Activated naive CD8-positive, alpha-beta T cell treated with anti-CD3 and anti-CD28 coated beads for 36 hours (primary cell): ENCODE measurements at places on chromosomes 13 and 19. TPM values are rescaled to one million over a fixed set of nuclear protein-coding genes. Genes with fewer than 3 reads are reported as not detected.
A peak's percentile ranks its signal among the peaks of the same experiment; 100 is the strongest.

DNA sequence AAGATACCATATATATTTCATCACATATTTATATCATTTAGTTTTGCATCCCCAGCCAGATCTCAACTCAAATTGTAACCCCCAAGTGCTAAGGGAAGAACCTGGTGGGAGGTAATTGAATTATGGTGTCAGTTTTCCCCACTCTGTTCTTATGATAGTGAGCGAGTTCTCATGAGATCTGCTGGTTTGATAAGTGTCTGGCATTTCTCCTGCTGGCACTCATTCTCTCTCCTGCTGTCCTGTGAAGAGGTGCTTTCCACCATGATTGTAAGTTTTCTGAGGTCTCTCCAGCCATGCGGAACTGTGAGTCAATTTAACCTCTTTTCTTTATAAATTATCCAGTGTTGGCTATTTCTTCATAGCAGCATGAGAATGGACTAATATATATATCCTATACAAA, 462.5 kb upstream of the SLITRK5 start:
- H3K27ac ChIP-seq: no peak overlapping the region
- DNase-seq: no peak
- H3K4me1 ChIP-seq: no peaks in the 10 kb centered on the region
- no peaks in the 10 kb centered on the region for H3K36me3 ChIP-seq
- no peak overlapping the region for H3K4me3 ChIP-seq
- H3K27me3 ChIP-seq: no peaks in the 10 kb centered on the region

GRCh38 chr13:39483326-39483725, 119.7 kb downstream of the LHFPL6 start:
- no peak overlapping the region for H3K27ac ChIP-seq
- no peaks in the 10 kb centered on the region for H3K4me1 ChIP-seq
- H3K36me3 ChIP-seq: no peaks in the 10 kb centered on the region
- no peak overlapping the region for H3K4me3 ChIP-seq
- H3K27me3 ChIP-seq: peaks cover 7% of the 10 kb centered on the region
- no peak for DNase-seq

DNA sequence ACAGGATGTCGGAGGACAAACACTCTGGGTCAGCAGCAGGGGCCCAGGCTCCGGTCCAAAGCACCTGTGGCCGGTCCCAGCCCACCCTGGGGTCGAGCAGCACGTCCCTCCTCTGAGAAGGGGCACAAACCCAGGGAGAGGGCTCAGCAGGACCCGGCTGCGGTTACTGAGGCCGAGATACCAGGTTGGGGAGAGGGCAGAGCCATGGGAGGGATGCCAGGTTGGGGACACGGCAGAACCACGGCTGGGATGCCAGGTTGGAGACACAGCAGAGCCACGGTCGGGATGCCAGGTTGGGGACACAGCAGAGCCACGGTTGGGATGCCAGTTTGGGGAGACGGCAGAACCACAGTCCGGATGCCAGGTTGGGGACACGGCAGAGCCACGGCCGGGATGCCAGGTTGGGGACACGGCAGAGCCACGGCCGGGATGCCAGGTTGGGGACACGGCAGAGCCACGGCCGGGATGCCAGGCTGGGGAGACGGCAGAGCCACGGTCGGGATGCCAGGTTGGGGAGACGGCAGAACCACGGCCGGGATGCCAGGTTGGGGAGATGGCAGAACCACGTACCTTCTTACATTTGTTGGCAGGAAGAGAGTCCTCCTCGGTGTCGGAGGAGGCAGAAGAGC, 18.5 kb downstream of the MIER2 start:
- no peaks in the 10 kb centered on the region for H3K27me3 ChIP-seq
- no peak for DNase-seq
- no peak overlapping the region for H3K4me3 ChIP-seq
- no peak overlapping the region for H3K27ac ChIP-seq
- no peaks in the 10 kb centered on the region for H3K4me1 ChIP-seq

GRCh38 chr13:49342454-49342853, 94.7 kb downstream of the CDADC1 start:
- DNase-seq: no peak
- no peaks in the 10 kb centered on the region for H3K27me3 ChIP-seq
- no peaks in the 10 kb centered on the region for H3K36me3 ChIP-seq
- no peak overlapping the region for H3K4me3 ChIP-seq
- H3K4me1 ChIP-seq: peaks cover 4% of the 10 kb centered on the region

DNA sequence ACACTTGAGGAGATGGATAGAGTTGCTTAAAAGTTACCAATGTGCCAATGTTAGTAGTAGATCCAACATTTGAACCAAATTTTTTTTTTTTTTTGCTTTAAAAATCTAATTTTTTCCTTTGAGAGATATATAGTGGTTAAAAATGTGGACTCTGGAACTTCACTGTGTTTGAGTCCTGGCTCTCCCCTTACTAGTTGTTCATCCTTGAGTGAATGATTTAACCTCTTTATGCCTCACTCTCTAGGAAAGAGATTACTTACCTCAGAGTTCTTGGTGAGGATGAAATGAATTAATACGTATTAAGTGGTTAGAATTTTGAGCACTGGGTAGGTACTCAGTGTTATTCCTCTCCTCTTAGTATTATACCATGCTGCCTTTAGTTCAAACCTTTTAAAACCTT, 24.3 kb downstream of the PDS5B start:
- no peak for DNase-seq
- H3K4me1 ChIP-seq: peaks cover 34% of the 10 kb centered on the region
- H3K27me3 ChIP-seq: no peaks in the 10 kb centered on the region
- no peak overlapping the region for H3K4me3 ChIP-seq
- H3K36me3 ChIP-seq: peaks cover 52% of the 10 kb centered on the region

DNA sequence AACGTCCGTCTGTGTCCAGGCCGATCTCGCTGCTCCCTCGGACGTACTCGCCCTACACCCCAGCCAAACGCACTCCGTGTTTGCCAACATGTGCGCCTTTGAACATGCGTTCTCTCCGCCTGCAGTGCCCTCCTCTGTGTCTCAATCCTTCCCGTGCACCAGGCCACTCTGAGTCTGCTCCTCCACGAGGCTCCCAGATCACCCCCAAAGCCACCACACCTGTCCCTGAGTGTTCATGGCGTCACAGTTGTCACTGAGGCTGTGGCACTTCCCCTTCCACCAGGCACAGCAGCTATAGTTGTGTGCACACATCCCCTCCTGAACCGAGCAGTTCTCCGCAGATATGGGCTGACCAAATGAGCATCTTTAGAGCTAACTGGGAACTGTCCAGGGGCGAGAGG, 35.6 kb downstream of the RASA3 start:
- no peak overlapping the region for H3K4me3 ChIP-seq
- H3K27ac ChIP-seq: peak overlapping the region; percentile 70
- H3K27me3 ChIP-seq: no peaks in the 10 kb centered on the region

DNA sequence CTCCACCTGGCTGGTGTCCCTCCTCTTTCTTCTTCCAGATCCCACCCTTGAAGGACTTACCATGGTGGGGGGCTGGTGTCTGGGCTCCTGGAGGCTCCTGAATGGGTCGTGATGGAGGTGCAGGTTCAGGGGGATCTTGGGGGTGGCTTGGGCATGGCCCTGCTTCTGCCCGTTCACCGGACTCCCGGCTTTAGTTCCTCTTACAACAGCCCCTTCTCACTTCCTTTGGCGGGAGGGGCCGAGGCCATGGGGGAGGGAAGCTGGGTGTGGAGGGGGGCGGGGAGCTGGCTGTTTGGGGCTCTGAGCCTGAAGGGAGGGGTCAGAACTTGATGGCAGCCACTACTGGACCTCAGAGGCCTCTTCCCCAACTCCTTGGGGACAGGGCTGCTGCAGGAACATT, at the start of gene MYO1F:
MYO1F (minus strand) TSS at position 196 of the 400 bp plus-strand sequence; CDS start at position 63, 133 bp downstream.
- peaks cover 3% of the 10 kb centered on the region for H3K27me3 ChIP-seq
- peak within 1 kb of the TSS; percentile 75 for H3K27ac ChIP-seq
- H3K4me1 ChIP-seq: peaks cover 36% of the 10 kb centered on the region

GRCh38 chr13:22196777-22197176, 525.9 kb downstream of the FGF9 start:
- peaks cover 6% of the 10 kb centered on the region for H3K36me3 ChIP-seq
- H3K4me3 ChIP-seq: no peak overlapping the region
- H3K4me1 ChIP-seq: no peaks in the 10 kb centered on the region
- no peak overlapping the region for H3K27ac ChIP-seq
- no peak for DNase-seq

DNA sequence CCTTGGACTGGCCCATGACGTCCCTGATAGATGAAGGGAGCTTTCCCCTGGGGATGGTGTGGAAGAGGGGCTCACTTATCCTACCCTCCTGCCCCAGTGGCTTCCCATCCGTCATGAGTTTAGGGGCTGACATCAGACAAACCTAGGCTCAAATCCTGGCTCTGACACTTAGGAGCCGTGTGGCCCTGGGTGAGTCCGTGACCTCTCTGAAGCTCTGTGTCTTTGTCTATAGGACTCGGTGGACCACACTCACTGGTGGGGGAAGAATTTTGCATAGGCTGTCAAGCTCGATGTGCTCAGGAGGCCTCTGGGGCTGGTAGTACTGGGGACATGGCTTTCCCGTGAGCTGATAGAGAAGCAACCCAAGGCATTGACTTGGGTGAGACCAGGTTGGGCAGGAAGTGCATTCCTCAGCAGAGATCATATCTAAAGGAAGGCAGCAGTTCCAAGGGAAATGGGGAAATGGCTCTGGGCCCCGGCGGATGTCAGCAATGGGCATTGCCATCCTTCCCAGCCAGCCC, 17.4 kb upstream of the AP1M2 start:
- peaks cover 9% of the 10 kb centered on the region for H3K36me3 ChIP-seq
- H3K27me3 ChIP-seq: no peaks in the 10 kb centered on the region
- peaks cover 23% of the 10 kb centered on the region for H3K4me1 ChIP-seq
- DNase-seq: peak; percentile 16

DNA sequence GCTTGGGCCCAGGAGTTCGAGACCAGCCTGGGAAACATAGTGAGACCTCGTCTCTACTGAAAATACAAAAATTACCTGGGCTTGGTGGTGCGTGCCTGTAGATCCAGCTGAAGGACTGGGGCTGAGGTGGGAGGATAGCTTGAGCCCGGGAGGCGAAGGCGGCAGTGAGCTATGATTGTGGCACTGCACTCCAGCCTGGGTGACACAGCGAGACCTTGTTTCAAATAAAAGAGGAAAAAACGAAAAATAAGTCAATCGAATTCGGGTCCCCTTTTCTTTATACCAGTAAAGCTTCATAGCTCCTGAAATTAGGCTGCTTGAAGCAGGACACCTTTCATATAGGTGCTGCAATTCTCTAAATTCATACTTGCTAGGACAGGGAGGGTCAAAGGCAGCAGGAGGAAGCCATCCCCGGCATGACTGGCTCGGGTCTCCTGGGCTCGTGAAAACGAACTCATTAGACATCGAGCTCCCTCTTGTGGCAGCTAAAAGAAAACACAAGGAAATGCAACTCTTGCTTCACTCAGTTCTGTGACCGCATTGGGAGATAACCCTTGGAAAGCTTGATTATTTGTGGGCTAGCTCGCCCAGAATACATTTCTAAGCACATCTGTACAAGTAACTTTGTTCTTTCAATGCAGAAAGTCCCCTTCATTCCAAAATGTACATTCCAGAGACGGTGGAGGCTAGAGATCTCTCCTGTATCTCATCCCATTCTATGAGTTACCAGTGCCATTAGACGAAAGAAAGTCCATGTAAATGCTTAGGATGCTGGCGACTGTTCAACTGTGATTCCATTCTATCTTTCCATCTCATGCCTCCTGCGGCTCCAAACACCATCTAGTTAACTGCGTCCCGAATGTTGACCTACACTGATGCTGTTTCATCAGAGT, 16.8 kb downstream of the FPR2 start:
- peaks cover 4% of the 10 kb centered on the region for H3K4me1 ChIP-seq
- H3K36me3 ChIP-seq: no peaks in the 10 kb centered on the region
- H3K4me3 ChIP-seq: no peak overlapping the region
- no peak overlapping the region for H3K27ac ChIP-seq

GRCh38 chr19:14349426-14349825, 31.8 kb upstream of the ADGRE5 start:
- no peak for DNase-seq
- H3K4me1 ChIP-seq: peaks cover 17% of the 10 kb centered on the region
- H3K36me3 ChIP-seq: no peaks in the 10 kb centered on the region
- no peak overlapping the region for H3K27ac ChIP-seq

DNA sequence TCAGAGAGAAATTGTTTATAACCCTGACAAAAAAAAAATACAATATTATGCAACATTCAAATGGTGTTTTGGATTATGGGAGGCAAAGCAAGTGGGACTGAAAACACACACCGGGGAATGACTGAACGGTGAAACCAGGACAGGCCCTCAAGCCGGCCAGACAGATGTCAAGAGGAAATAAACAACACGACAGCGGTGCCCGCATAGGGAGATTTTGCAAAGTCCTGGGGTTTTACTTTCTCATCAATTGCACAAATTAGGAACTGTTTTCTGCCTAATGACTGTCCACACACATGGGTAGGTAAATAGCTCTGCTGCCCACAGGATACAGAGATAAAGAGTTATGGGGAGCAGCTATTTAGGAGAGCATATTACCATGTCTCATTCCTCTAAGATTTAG, 134.5 kb downstream of the IRS2 start:
- H3K4me1 ChIP-seq: no peaks in the 10 kb centered on the region
- H3K27me3 ChIP-seq: no peaks in the 10 kb centered on the region
- H3K27ac ChIP-seq: no peak overlapping the region

- peaks cover 4% of the 10 kb centered on the region for H3K4me1 ChIP-seq
- no peak overlapping the region for H3K4me3 ChIP-seq
- no peaks in the 10 kb centered on the region for H3K27me3 ChIP-seq
- no peak for DNase-seq
- H3K27ac ChIP-seq: no peak overlapping the region
These were observed 44.7 kb downstream of the PSPC1 start for GRCh38 chr13:19737844-19738557.

DNA sequence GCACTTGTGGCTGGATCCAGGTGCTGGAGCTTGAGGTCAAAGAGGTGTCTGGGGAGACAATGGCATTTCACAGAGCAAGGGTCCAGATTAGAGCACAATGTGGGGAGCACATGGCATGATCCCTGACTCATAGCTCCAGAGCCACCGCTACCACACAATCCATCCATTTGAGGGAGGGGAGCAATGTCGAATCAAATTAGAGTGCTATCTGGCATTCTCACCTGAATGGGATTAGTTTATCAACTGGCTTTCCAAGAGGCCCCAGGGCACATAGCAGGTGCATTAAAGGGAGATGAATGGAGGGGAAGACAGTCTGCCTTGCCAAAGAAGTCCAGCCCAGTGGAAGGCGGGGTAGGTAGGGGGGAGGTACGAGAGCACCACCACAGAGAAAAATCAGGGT, 194.4 kb upstream of the GPR12 start:
- no peak overlapping the region for H3K27ac ChIP-seq
- H3K4me3 ChIP-seq: no peak overlapping the region
- H3K36me3 ChIP-seq: no peaks in the 10 kb centered on the region
- H3K27me3 ChIP-seq: peaks cover 8% of the 10 kb centered on the region
- DNase-seq: no peak

DNA sequence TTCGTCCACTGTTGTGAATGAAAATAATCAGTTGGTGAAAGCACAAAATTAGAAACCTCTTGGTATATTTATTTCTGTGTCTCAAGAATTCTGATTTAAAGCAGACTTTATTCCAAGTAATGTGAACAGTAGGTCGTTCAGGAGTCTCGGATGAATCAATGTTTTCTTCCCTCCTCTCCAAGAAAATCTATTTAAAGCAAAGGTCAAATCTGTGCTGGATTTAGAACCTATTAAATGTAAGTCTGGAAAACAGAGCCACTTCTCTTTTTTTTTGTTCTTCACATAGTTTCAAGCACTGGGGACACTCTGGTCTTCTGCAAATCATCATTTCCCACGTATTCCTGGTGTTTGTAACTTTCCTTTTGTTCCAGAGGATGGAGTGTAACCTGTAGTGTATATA, 312.7 kb downstream of the ATP8A2 start:
- DNase-seq: no peak
- no peak overlapping the region for H3K27ac ChIP-seq
- no peaks in the 10 kb centered on the region for H3K36me3 ChIP-seq
- H3K27me3 ChIP-seq: no peaks in the 10 kb centered on the region
- H3K4me3 ChIP-seq: no peak overlapping the region

The KIR2DL1 gene
- not detected for total RNA-seq

The SELENOV gene
- total RNA-seq: not detected

The YJEFN3 gene
- total RNA-seq: 5.7 TPM

The YJU2 gene
- 38.5 TPM for total RNA-seq

The CYP4F8 gene
- not detected for total RNA-seq

The SIGLEC5 gene
- total RNA-seq: not detected

The KMT5C gene
- 14.9 TPM for total RNA-seq
